GM03348 (cell line): ENCODE measurements at places on chromosomes 13 and 19.

DNA sequence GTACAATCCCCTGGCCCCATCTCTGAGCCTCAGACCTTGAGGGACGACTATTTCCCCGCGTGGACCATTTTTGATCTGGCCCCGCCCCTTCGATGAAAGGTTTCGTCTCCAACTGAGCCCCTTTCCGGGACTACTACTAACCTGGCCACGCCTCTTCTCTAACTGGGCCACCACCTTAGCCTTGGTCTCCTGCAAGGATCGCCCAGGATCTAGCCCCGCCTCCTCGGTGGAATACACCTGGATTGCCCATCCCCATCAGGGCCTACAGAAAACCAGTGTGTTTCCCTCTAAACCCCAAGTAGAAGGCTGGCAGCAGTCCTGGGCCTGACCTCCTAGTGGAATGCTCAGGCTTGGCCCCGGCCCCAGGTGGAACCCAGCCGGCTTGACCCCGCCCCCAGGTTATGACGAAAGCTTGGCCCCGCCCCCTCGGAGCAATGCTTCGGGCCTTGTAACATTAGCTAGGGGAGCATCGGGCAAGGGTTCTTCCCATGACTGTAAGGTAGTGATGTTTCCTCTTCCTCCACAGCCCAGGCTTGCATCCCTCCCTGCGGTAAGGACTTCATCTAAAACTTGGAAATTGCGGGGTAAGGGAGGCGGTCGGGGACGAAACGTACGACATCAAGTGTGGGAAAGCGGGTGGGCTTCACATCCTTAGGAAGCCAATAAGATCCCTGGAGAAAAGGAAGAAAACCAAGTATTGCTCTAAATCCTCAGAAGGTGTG lies 9.1 kb downstream of the SPACA6 start:
- DNase-seq = peak; percentile 71

- peak; percentile 82 for DNase-seq
Observed at GRCh38 chr19:35882114-35882832, 13.9 kb downstream of the APLP1 start.

GRCh38 chr19:6103217-6103644 lies 7.1 kb downstream of the RFX2 start:
- DNase-seq = peak; percentile 83

DNA sequence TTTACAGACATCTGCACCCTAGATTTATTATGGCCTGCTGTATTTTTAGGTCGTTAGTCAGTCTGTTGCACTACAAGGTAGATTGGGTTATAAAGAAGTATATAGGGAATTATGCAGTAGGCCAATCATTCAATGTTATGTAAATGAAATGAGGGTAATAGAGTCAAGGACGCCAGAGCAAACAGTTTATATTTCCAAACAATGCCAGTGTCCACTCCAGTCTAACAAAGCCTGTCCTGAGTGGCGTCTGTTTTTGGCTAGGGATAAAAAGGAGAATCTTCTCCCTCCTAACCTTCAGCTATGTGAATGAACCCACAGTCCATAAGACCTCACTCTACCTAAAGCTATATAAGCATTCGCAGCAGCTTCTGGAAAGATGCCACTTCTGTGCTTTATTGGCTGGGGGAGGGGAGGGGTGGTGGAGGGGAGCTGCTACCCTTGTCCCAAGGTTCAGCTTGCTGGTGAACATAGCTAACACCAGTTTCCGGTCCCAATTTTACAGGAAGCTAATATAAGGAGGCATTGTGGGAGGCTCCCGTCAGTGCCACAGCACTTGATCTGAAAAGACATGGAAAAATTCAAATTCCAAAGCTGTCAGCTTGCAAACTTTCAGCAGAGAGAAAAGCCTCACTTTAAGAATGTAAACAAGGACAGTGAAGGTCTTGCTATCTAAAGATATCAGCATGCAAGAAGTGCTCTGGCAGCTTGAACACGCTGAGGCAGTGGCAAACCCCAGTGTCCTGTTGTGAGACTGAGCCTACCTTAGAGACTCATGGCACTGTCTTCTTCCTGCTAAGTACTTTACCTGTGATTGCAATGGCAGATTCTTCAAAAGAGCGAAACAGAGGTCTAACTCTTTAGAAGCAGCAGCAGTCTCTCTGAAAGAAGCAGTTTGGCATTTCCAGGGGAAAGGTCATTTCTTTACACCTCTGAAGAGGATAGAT lies 369.9 kb downstream of the PCDH9 start:
- DNase-seq = no peak

DNA sequence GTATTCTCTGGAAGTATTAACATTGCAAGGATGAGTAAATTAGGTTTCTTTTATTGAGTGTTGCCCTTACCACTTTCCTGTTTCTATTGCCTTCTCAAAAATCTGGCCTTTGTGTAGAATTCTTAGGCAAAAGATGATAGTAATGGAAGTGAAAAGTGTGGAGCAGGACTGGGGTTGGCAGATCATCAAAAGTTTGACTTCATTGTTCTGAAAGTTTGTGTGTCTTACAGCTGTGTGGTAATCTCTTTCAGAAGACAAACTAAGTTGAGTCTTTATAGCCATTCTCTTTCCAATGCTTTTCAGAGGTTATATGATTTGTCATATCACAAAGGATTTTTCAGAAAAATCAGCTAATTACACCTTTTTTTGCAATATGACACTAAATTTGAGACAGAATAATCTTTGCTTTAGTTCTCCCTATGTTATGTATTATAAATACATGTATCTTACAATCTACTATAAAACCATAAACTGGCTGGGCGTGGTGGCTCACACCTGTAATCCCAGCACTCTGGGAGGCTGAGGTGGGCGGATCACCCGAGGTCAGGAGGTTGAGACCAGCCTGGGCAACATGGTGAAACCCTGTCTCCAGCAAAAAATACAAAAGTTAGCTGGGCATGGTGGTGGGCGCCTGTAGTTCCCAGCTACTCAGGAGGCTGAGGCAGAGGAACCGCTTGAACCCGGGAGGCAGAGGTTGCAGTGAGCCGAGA lies 8.7 kb upstream of the KCNRG start:
- DNase-seq = peak; percentile 11

DNA sequence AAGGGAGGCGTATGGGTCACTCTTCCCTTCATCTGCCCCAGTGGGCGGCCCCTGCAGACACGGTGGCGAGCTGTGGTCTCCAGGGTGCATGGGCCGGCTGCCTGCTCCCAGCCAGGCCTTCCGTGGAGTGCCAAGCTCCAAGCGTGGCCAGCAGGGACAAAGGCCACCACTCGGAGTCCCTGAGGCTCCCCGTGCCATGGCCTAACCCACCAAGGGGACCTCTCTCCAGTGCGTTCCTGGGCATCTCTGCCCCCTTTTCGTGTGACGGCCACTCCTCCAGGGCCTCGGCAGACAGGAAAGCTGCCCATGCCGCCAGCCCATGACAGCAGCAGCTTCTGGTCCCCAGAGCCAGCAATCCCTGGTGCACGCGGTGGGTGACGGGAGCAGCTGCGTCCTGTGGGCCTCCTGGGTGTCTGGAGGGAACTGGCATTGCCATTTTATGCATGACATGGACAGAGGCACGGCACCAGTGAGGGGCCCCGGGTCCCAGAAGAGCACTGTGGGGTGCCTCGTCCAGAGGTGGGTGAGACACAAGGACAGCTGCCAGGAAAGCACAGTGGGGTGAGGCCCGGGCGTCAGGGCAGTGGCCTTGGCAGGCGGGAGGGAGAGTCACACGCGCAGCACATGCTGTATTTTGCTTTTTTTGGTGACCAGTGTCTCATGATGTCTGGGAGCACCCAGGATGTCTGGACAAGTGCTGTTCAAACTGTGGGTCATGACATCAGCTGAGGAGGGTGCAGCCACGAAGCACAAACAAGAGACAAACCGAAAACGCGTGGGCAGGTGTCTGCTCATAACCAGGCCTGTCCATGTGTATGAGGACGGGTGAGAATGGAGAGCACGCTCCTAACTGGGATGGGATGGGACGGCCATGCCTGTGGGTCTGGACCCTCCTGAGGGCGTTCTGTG lies 32.3 kb downstream of the CEBPG start:
- DNase-seq = no peak

GRCh38 chr13:59562924-59563323 lies 600.8 kb downstream of the DIAPH3 start:
- DNase-seq = no peak

GRCh38 chr13:50636007-50636704 lies 207.3 kb downstream of the DLEU7 start:
- DNase-seq = no peak

DNA sequence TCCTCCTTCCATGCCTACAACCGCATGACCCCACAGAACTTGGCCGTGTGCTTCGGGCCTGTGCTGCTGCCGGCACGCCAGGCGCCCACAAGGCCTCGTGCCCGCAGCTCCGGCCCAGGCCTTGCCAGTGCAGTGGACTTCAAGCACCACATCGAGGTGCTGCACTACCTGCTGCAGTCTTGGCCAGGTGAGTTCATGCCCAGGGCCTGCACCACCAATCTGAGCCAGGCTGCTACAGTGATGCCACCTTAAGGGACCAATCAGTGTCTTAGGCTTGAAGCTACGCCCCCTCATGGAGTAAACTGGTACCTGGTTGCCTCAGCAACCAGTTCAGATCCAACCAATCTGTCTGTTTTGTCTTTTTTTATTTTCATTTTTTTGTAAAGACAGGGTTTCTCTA lies 5.2 kb downstream of the SYDE1 start:
- DNase-seq = no peak

GRCh38 chr13:46367617-46368327 lies 19.3 kb downstream of the RUBCNL start:
- no peak for DNase-seq

GRCh38 chr13:55091172-55091571 lies 2049.5 kb upstream of the PRR20A start:
- DNase-seq = no peak

DNA sequence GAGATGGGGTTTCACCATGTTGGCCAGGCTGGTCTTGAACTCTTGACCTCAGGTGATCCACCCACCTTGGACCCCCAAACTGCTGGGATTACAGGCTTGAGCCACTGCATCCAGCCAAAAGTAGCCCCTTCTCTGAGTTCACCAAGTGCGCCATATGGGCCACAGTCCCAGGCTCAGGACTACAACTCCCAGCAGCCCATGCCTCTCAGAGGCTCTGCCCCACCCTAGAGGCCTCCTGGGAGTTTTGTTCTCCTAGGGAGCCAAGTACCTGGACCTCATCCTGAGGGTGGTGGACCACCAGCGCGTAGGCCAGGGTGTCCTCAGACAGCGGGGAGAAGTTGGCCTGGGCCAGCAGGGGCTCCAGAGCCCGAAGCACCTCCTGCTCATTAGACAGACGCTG lies 18.8 kb downstream of the TMEM143 start:
- no peak for DNase-seq

DNA sequence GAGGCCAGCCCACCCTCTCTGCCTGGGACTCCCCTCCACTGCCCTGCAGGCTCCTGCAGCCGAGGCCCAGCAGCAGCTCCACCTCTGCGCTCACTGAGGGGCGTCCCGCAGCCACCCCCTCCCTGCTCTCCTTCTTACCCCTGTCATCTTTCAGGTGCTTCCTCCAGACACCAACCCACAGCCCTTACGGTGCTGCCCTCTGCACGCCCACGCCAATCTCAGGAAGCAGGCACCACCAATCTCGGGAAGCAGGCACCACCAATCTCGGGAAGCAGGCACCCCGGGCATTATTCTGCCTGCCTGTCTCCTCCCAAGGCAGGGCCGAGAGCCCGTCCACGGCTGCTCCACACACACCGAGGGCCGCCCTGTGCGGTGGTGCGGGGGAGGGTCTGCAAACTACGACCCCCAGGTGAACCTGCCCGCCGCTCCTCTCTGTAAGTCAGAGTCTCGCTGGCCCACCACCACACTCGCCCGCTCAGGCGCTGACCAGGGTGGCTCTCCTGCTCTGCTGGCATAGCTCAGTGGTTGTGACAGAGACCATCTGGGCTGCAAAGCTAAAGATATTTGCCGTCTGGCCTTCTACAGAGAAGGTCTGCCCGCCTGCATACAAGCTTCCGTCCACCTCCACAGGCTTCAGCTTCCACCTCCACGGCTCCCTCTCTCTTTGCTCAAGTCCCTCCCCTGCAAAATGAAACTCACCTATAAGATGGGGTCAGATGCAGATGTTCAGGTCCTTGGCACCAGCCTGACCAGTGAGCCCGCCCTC lies 2.9 kb downstream of the LSM7 start:
- DNase-seq = no peak

- peak; percentile 91 for DNase-seq
Observed at GRCh38 chr19:31349160-31349881, at the start of gene TSHZ3. TSHZ3 (minus strand) TSS chr19:31349436; CDS start chr19:31349219, 217 bp downstream.

- DNase-seq = no peak
Observed at GRCh38 chr13:28415994-28416421, 78.9 kb downstream of the FLT1 start.

- peak; percentile 11 for DNase-seq
Observed at GRCh38 chr13:38348861-38349389, 726 bp upstream of the UFM1 start.

DNA sequence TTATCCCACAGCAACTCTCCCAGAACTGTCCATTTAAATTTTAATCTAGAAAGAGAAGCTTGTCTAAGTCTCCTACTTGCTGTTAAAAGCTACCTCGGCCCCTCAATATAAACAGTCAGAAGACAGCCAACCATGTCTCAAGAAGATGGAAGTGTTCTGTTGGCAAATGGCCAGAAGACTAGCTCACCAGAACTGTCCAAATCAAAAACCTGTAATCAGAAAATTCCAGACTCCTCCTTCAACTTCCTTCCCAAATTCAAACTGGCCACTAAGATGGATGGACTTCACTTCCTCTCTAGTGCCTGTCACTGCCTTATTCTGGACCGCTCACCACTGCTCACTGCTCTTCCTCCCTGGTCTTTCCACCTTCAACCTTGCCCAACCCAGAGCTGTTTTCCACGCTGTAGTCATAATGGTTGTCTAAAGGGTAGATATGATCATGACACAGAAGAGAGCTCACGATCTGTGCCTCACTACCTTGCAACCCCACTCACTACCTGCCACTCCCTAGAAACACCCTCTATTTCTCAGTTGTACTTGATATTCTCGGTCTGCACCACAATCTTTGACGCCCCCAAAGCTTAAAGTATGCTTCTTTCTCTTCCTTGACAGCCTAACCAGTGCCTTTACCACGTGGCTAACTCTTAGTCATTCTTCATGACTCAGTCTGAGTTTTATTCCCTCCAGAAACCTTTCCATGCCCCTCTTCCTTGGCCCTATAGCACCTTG lies 9.2 kb downstream of the FGF14 start:
- no peak for DNase-seq
